ENCODE measurements at places on chromosomes 7 and 10.

DNA sequence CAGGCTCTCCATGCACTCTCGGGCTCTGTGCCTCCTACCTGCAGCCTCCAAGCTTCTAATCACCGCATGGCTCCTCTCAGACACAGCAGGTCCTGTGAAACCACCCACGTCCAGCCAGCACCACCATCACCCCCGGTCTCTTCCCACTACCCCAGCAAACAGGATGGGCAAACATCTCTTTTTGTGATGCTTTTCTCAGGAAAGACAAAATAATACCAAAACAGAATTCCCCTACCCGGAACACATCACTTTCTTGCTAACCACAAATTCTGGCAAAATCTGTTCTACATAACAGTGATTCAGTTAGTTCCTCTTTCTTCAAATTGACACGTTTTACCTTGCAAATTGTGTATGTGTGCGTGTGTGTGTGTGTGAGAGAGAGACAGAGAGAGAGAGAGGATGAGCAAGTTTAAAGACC, 6.5 kb downstream of the SNX8 start:
- DNase-seq, result peak; percentile 81

- no peak for DNase-seq
Measured at GRCh38 chr10:37563107-37563714, 294.2 kb downstream of the ZNF248 start.

DNA sequence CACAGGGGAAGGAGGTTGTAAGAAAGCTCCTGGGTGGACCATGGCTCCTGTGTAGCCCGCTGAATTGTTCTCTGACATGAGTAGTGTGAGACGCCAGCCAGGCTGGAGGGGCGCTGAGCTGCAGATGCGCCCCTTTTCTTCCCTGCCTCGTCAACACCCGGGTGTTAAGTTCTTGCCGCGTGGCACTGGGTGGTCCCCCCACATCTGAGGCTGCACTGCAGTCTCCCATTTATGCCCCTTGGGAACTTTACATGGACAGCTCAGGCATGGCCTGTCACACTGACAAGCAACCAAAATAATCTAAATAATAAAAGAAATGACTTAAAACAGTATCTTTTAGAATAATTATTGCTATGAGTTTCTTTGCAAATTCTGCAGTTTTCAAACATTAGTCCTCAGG, 34.6 kb upstream of the HSPA12A start:
- DNase-seq, result no peak

DNA sequence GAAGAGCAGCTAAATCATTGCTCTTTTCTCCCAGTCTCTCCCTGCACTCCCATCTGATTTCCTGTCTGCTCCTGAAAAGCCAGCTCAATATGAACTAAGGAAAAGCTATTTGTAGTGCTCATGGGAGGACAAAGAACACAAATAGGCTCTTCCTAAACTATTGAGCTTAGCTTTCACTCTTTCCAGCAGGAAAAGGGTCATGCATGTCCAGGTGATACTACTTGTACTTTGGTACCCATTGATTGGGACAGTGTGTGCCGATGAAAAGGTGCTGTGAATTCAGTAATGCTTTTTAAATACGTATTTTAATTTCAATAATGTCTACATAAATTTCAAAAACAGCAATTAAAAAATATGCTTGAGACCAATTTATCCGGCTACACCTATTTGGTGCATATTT, 37.5 kb upstream of the ATXN7L1 start:
- no peak for DNase-seq

GRCh38 chr10:104642658-104643302, 1.7 kb downstream of the SORCS3 start:
- peak; percentile 17 for DNase-seq

DNA sequence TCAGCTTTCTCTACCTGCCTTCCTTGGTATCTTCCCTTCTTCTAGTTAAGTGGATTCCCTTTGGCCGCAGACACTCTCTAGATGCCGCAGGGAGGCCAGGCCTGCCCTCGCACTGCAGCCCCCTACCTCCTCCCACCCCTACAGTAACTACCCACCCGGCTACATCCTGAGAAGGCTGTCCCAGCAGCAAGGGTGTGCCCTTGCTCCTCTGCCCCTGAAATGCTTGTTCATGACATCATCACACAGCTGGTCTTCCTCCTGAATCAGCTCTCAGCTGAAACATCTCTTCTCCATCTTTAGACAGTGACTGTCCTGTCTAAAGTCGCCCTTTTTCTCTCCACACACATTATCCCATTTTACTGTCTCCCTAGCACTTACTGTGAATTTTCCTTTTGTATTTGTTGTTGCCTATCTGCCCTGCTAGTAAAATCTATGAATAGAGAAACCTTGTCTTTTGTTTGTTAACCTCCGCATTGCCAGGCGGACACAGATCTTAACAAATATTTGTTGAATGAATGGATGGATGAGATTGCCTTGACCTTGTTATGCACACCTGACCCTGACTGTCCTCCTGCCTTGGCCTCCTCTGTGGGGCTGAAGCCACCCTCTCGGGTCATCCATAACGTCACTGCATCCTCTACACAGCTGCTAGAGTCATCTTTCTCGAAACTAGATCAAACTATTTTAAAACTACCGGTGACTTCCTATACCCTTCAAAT, 108.9 kb upstream of the GATA3 start:
- no peak for DNase-seq

- no peak for DNase-seq
Measured at GRCh38 chr10:132979491-132980425, 37.4 kb upstream of the CFAP46 start.

GRCh38 chr10:92785118-92785517, 63.2 kb upstream of the EXOC6 start:
- no peak for DNase-seq

- DNase-seq, result no peak
Measured at GRCh38 chr7:138246428-138246827, 170.2 kb downstream of the AKR1D1 start.

- no peak for DNase-seq
Measured at GRCh38 chr10:42888504-42889095, 106.0 kb downstream of the BMS1 start.

DNA sequence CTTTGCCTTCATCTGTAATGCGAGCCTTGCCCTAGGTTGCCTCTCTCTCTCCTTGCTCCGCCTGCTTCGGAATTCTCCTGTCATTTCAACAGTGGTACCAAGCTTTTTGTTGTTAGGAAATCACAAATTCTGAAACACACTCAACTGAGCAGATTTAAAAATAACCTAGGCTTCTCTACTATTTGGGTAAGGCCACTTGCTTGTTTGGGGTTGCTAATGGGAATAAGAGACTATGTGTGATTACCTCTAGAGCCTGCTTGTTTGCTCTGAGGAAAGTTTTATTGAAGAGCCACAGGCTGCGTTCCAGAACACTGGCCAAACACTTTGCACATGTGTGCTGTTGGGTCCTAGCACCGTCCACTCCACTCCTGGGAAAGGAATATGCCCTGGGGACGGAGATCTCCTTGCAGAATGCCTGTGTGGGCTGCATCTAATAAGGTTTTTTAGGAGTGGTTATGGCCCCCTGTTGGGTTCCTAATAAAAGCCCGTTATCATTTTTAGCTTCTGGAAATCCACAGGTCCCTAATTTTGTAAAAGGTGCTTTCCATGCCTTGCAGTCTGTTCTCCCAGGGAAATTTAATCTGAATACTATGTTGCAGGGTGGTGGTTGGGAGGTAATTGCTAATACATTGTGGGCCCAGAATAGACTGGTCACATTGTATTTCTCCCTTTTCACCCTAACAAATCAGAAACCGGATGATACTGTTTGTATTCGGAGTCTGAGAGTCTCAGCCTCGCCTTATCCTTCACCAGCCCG, 68.7 kb upstream of the KLF6 start:
- DNase-seq, result no peak

DNA sequence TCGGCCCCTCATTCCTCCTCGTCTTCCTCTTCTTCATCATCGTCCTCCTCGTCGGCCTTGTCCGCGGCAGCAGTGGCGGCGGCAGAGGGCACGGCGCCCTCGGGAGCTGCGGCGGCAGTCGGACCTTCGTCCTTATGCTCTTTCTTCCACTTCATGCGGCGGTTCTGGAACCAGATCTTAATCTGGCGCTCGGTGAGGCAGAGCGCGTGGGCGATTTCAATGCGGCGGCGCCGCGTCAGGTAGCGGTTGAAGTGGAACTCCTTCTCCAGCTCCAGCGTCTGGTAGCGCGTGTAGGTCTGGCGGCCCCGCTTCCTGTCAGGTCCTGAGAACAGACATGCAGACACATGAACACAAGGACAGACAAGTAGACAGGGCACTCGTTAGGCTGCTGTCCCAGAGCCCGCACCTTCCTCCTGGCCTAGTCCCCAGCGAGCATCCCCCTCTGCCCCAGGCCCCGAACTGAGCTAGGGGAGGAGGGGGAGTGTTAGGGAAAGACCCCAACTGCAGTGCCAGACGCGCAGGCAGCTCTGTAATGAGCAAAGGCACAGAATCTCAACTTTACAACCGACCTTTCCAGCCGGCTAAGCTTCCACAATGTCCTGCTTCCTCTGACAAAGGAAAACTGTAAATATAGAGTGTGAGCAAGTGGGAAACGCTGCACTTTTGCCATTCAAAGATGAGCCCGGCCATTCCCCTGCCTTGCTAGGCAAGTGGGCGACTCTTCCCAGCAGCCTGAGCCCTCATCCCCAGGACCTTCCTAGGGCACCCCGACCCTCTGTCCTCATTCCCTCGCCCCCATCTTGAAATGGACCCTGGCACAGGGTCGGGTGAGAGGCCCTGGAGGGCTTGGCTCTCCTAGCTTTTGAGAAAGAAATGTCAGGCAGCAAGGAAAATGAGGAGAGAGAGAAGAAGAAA, 1.3 kb downstream of the HOXA7 start:
- peak; percentile 76 for DNase-seq

- DNase-seq, result no peak
Measured at GRCh38 chr10:70280099-70280498, 3.7 kb downstream of the NPFFR1 start.

DNA sequence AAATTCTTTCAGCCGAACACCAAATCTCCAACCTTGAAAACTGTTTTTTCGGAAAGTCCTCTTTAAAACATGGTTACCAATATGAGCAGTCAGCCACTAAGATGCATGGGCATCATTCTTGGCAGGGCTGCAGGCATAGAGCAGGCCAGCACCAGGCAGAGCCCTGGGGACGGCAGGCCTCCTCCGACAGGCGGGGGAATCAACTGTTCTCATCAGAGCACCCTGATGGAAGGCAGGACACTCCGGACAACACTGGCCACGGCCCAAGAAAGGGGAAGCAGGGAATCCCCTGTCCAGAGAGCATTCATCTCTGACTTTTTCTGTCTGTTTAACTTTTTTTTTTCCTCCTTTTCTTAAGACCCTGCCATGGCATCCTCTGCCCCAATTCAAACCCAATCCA, 1.4 kb upstream of the NOS3 start:
- no peak for DNase-seq

- DNase-seq, result no peak
Measured at GRCh38 chr10:75091146-75091545, 20.3 kb upstream of the SAMD8 start.

DNA sequence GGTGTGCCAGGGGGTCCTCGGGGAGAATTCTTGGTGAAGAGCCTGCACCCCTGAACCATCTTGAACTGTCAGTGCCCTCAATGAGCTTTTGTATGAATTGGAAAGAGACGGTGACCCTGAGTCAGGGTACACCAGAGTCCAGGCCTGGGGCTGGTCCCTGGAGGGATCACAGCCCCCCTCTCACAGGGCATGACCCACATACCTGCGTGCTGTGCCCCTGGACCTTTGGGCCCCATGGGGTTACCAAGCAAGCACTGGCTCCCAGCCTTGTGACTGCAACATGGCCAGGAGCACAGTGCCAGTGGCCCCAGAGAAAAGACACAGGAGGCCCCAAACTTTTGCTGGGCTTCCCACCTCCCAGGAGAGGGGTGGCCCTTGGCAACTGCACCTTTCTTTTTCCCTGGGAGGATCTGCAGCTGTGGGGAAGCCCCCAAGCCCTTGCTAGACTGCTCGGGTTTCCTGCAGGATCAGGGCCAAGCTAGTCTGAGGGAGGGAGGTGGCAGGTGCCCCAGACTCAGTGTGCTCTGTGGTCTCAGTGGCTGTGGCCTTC, 153.5 kb downstream of the ZNF248 start:
- no peak for DNase-seq

GRCh38 chr7:96992192-96993005, 13.0 kb upstream of the DLX6 start:
- DNase-seq, result no peak

DNA sequence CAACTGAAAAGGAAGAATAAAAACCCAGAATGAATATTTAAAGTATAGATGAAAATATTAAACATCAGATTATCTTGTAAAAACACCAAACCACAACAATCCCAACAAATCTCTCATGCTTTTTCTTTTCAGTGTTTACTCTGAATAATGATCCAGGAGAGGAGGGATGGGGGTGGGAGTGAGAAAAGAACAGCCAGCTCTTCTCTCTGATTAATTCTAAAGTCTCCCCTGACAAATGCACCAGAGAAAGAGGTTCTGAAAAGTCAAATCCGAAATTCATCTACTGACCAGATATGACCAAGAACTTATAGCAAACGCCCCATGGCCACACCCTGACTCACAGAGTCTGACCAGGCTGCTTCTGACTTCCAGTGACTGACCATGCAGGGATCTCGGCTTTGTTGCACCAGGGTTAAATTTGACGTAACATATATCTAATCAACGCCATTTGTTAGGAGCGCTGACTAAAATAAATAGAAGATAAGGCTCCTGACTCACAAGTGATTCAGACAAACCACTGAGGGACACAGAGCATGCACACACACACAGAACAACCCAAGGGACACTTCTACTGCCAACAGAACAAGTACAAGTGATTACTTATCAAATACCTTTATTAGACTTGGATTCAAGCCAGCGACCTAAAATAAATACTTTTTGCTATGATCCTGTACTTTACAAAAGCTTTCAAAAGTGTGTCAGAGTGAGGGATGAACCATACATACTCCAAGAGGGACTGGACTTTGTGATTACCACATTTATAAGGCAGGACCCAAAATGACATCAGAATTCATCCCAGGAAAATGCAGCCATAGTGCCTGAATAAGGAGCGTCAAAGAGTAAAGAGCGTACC, 9.3 kb upstream of the SPOCK2 start:
- no peak for DNase-seq

Data from KBM-7 (cell line).